CD4-positive, alpha-beta T cell treated with Interleukin-6 for 4 hours (primary cell): ENCODE measurements at places on chromosomes 12 and 14.

DNA sequence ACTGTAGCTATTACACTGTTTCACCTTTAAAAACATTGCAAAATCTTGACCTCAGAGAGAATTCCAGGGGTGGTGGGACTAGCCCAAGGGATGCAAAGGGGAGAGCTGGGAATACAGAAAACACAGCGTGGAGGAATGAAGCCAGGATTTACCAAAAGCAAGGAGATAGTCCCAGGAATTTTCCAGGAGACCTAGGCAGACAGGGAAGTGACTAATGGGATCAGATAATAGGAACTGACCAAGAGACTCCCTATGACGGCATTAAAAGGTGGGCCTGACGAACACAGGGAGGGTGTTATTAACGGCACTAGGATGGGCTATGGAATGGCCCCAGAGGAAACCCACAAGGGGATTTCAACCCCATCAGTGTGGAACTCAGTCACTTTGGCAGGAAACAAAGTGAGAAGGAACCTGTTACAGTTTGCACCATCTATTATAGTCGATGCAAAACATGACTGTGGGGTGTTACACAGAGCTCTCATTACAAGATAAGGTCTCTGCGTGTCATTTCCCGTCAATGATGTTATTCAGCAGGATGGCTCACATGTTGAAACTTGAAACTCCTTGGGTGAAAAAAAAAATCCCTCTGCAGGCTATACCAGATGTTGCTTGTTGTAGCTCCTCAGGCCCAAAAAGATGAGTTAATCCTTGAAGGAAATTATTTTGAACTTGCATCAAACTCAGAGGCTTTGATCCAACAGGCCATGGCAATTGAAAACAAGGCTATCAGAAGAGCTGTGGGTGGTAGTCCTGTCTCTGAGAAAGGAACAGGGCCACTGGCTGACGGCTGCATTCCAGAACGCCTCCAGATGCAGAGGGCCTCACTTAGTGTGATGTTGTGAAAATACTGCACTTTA, 58.7 kb downstream of the DRAM1 start:
- no peak for DNase-seq

GRCh38 chr12:88580051-88580871, at the start of gene KITLG:
Gene KITLG (minus strand): TSS chr12:88580471. CDS start chr12:88580278, 193 bp downstream.
- DNase-seq, result peak; percentile 1

- DNase-seq, result no peak
Observed at GRCh38 chr12:110935588-110935987, 15.2 kb upstream of the MYL2 start.

GRCh38 chr12:50174971-50175715, 8.0 kb upstream of the CERS5 start:
- DNase-seq, result peak; percentile 34

DNA sequence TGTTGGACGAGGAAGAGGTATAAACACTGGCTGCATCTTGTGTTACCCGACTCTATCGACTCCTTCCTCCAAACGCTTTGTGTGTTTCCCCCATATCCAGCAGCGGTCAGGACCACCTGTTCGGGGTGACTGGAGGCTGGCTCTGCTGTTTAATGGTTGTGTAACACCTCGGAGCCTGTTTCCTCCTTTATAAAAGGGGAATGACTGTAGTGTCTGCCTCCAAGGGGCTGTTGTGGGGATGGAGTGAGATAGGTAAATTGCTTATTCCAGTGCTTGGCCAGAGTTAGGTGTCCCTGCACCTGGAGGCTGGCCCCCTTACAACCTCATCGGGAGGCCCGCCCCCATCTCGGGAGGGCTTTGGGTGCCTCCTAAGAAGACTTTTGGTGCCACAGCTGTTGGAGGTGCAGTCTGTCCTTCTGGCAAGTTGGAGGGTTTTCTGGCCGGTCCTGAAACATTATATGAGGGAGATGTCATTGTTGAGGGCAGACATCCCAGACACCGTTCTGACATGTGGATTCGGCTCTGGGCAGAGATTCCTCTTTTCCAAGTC, 1.1 kb downstream of the MLXIP start:
- no peak for DNase-seq

DNA sequence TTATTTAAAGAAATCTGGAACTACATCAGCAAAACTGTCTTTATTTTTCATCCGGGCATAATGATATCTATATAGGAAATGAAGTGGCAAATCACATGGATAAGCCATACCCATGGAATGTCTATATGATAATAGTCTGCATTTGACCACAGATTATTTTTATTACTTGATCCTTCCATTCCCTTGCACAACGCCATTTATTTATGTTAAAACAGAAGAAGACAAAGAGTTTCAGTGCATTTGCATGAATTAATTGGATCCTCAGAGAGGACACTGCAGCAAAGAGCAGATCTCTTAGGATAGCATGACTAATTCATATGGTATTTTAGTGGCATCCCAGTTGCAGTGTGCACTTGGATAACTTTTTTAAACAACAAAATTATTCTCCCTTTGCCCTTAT, 345.0 kb downstream of the CCDC91 start:
- no peak for DNase-seq

- DNase-seq, result no peak
Observed at GRCh38 chr12:54578778-54579177, 9.7 kb downstream of the PPP1R1A start.

DNA sequence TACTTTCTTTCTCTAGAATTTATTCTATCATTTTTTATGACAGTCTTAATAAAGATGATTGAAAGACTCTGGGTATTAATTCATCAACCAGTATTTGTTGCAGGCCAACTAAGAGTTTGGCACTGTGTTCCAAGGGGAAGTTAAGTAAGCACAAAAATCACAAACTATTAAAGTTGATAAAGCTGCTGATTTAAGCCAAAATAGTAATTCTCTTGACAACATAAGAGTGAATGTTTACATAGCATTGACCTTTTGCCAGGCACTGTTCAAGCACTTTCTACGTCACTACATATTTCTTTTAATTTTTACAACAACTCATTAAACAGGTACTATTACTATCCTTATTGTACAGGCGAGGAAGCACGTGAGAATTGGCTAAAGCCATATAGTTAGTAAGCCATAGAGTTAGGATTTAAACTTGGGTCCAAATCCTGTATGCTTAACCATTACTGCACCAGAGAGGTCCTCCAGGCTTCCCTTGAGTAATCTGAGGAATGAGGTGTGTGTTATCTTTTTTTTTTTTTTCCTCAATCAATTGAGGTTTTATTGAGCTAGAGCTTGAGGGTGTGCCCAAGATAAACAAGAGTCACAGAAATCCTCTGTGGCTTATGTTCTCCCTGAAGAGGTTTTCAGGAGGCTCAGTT, 1009.6 kb downstream of the DIO2 start:
- no peak for DNase-seq

- DNase-seq, result no peak
Observed at GRCh38 chr12:3537719-3538465, 46.9 kb downstream of the PRMT8 start.

DNA sequence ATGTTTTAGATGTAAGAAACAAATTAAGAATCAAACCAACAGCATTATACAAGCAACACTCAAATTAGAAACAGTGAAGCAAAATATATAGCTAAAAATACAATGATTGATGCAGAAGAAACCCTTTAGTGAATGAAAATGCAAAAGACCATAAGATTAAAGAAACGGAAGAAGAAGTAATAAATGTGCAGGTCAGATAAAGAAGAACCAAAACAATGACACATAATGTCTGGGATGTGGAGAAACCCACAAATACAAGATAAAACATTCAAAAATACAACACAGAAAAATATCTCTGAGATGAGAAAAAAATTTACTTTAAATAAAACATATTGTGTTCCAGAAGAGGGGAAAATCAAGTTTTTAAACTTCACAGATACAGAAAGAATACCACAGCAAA, 73.4 kb upstream of the AVPR1A start:
- DNase-seq, result no peak
